ENCODE measurements at places on chromosomes 4 and X.

GRCh38 chr4:174865418-174865985, 36.5 kb upstream of the GLRA3 start:
- DNase-seq = no peak

DNA sequence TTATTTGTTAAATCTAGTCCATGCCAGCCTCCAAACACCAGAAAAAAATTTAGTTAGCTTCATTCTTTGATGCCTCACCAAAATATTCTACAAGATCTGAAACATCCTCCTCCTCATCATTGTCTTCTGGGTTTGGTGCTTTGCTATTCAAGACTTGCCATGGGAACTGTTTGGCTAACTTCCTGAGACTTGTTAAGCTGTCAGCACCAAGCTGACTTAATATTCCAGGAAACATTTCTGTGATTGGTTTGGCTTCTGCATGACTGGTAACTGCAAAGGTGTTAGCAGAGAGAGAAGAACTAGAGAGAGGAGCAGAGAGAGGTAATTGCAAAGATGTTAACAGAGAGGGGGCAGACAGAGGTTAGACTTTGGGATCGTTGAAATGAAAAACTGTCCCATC, 101.3 kb downstream of the PALLD start:
- DNase-seq = no peak

DNA sequence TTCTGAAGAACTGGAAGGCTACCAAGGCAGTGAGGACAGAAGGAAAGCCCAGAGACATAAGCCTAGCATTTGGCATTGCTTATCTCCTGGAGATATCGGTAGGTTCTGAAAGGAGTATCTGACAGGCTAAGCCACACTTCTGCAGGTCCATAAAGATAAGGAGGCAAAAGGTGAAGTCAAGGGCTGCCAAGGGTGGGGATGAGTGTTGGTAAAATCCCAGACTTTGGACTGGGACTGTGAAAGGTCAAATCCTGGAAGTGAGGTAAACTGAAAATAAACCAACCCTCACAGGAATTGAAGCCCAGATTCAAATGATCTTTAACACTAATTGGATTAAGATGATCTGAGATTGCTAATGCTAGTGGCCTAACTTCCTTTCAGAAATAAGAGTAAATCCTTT, 27.4 kb downstream of the GK start:
- no peak for DNase-seq

DNA sequence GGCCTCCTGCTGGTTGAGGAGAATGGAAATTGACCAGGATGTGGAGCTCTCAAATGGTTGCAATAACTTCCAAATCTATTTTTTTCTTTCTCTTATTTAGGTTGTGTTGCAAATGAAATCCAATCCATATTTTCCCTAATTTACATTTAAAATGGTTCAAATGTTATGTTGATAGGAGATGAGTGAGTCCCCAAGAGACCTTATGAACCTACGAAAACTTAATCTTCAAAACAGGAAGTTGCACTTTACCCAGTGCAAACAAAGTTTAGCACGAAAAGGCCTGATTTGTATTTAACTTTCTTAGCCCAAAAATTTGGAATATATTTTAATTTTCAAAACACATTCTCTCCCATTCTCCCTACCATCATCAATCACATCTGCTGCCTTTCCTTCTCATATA, 59.3 kb upstream of the NDP start:
- no peak for DNase-seq

DNA sequence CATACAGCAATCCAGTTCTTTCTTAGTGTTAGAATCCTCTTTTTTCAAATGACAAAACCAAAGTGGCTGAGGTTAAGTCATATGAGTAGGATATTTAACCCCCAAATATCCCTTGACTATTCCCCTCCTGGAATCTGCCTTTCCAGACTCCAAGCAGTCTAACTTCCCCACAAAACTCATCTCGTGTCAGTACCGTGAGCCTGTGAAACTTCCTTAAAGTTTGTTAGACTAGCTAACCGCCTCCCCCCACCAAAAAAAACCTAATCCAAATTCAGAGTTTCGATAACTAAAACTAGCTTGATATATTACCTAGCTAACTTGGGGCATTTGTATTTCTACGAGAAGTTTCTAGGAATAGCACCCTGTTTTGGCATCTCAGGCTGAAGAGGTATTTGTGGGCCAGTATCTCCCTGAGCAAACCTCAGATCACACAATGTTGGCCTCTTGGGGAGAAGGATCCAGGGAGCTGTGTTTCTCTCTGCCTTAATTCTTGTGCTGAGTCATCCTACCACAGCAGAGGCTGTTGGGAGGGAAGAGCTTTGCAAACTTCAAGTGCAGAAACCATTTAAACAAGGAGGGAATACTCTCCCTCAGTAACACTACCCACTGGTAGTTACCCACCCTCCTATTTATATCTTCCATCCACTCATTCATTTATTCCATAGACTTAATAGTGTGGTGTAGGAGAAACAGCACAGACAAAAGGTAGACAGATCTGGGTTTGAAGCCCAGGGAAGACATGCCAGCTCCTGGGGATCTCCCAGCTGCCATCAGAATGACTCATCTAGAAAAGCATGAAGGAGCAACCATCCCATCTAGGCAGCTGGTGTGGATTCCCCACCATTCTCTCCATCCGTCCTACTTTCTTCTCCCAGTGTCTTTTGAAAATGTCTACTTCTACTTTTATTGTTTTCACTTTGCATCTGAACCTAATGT, 39.3 kb upstream of the TXK start:
- peak; percentile 13 for DNase-seq

GRCh38 chr4:21554500-21554899, 394.1 kb downstream of the KCNIP4 start:
- DNase-seq = no peak

GRCh38 chr4:30395902-30396301, 324.3 kb upstream of the PCDH7 start:
- no peak for DNase-seq

GRCh38 chr4:15003401-15003890, 1.2 kb downstream of the CPEB2 start:
- DNase-seq = peak; percentile 39

DNA sequence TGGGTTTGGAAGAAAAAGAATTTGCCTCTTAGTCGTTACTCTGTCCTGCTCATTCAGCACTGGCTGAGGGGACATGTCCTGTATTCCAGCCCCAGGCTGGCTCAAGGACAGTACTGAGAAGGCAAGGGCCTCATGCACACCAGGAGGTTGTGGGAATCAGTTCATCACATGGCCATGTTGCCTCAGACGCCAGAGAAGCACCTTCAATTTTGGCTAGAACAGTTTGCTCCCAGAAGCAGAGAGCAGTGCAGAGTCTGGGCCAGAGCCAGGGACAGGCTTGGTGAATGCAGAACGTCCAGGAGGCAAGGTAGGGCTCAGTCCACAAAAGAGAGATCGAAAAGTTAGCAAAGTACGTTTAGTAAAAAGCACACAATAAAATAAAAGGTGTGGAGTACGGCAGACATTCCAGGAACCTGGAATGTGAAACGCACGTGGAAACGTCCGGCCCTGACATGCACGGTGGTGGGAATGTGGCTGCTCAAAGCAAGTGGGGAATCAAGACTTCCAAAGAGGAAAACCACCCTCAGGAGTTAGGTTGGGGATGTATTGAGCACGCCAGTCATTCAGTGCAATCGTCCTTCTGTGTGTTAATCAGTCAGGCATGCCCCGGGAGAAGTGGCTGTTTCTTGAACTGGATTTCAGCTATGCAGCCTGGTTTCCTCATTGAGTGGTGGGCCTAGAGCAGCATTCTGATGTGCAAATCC, 1.2 kb upstream of the SLC2A9 start:
- no peak for DNase-seq

GRCh38 chr4:129821963-129822362, 726.0 kb downstream of the C4orf33 start:
- no peak for DNase-seq

- no peak for DNase-seq
Measured at GRCh38 chr4:125049711-125050110, 265.0 kb upstream of the FAT4 start.

Data from GDM1 (cell line).